ENCODE measurements at places on chromosomes 12 and 14.
A peak's percentile ranks its signal among the peaks of the same experiment; 100 is the strongest.

DNA sequence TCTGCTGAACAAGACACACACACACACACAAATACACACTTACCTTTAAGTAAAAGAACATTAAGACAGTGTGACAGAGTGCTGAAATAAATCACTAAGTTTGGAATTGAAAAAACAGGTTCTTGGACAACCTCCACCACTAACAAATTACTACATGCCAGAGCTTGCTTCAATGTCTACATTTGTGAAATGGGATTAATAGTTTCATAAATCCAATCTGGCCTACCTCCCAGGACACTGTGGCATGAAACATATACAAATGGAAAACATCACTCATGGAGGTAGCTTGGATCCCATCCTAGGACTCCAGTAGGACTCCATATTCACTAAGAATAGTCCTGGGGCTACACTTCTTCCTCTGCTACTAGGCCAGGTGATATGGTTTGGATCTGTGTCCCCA is 8.2 kb upstream of the CCDC60 start:
- no peak for DNase-seq

DNA sequence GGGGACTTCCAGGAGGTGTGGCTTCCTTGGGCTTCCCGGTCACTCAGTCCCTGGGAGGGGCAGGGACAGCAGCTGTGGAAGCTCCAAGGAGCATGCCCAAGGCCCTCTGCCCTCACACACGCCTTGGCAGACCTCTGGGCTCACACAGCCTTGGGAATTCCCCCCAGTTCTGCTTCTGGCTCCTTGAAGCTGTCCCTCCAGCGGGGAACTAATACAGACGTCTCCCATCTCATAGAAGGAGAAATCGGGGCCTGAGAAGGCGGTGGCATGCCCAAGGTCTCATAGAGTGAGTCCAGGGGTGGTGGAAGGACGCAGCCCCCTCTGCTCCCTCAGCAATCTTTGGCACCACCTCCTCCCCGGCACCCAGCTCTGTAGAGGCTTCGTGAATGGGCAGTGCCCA is 15.7 kb upstream of the TMEM119 start:
- DNase-seq, result no peak

GRCh38 chr12:22286569-22286968 is 47.9 kb downstream of the ST8SIA1 start:
- DNase-seq, result no peak

GRCh38 chr14:49934646-49935045 is 41.8 kb downstream of the ARF6 start:
- DNase-seq, result no peak

GRCh38 chr14:72464226-72464625 is 429.7 kb downstream of the DPF3 start:
- no peak for DNase-seq

DNA sequence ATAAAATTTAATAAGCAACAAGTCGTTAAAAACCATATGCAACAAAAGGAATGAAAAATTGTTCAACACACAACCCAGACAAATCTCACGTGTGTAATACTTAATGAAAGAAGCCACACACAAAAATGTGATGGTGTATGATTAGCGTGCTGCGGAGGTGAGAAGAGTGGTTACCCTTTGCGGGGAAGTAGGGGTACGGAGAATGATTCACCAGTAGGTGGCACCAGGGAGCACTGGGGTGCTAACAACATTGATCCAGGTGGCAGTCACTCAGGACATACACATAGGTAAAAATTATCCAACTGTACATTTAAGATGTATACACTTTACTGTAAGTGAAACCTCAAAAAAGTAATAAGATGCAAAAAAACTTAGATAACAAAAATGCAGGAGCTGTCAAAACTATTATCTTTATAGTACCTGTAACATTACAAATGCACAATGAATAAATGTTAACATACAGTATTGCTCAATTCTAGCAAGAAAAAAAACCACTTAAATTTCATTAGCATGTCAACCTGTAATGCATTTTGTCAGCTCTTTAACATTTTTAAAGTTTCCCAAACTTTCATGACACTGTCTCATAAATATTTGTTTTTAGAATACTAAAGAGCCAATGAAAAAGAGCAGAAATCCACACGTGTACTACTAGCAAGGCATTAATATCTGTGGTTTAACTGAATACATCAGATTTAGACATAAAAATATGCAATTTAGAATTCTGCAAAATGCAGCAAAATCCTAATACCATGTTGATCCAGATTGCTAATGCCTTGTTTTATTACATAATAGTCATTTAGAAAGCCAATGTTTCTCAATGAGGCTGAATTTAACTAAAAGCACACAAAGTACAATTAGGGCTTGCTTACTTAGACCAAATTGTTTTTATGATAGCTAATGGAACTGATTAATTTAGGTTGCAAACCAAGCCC is 46.7 kb downstream of the TMCC3 start:
- no peak for DNase-seq

- DNase-seq, result no peak
Observed at GRCh38 chr14:64474041-64474440, 8.7 kb downstream of the AKAP5 start.

DNA sequence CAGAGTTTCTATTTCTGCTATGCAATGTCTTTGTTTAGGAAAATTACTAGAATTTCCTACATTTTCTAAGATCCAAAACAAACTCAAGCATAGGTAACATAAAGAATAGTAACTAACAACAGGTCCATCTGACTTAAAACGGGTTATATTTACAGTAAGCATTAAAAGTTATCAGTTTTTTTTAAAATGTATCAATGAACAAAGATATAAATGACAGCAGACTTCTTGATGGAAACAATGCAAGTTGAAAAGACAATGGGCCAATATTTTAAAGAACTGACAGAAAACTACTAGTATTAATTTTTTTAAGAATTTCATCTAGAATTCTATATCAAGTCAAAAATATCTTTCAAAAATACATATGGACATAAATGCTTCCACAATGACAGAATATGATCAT is 367.1 kb upstream of the MGAT4C start:
- no peak for DNase-seq

DNA sequence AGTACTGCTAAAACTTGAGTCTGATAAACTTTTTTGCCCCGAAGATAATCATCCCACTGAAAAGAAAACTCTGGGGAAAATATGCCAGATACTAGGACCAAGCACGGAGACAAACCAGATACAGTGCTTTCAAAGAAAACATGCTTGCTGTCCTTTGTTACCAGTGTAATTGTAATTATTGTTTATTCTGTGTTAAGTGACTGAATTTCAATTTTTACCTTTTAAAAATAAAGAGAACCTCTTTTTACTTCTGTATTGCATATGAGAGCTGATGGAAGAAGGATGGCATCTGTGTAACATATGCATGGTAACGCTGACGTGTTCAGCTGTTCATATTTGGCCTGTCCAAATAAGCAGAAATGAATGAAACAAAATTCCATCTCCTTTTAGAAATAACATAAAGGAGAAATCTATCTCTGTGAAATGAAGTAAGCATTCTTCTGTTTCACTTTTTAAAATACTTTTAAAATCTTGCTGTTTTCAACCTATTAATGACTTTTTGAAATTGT is 22.5 kb downstream of the SLC35E3 start:
- DNase-seq, result no peak

DNA sequence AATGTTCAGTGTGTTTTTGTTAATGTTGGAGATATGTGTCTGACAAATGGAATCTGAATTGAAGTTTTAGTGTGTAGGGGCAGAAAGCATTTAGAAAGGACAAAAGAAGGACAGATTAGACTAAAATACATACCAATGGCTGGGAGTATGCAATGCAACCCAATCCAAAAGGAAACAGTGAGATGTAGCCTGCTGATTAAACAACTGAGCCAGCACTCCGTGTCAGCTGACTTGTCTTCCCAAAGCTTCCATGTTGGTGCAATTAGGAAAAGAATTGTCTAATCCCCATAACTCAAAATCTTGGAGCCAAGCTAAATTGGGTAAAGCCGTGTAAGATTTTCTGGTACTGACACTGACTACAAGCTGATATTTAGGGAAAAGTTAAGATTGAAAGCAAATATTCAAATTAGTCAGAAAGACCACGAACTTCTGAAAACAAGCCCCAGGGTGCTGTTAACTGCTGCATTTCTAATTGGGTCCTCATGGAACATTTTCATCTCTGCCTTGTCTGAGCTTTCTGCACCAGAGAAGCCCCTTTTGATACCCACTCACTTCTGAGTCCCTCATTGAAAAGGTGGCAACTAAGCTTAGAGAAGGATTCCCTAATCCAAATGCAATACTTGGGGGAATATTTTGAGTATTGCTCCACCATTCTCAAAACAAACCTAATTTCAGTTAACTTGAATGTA is 109.1 kb downstream of the DAD1 start:
- DNase-seq, result no peak

DNA sequence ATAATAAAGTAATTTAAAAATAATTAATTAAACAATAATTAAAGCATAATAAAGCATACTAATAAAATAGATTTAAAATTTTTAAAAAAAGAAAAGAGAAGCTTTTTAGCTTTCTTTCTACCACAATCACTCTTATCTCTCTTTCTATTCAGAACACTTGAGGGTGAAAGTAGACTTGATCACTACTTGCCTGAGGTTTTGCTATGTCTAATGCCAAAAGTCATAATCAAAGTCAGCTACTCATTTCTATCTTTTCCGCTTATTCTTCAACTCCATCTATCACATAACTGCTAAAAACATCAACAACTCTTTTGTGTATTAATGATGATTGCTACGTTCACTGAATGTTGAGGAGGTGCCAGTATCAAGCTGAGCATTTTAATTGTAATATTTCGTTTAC is 202.0 kb upstream of the KRR1 start:
- DNase-seq, result no peak

DNA sequence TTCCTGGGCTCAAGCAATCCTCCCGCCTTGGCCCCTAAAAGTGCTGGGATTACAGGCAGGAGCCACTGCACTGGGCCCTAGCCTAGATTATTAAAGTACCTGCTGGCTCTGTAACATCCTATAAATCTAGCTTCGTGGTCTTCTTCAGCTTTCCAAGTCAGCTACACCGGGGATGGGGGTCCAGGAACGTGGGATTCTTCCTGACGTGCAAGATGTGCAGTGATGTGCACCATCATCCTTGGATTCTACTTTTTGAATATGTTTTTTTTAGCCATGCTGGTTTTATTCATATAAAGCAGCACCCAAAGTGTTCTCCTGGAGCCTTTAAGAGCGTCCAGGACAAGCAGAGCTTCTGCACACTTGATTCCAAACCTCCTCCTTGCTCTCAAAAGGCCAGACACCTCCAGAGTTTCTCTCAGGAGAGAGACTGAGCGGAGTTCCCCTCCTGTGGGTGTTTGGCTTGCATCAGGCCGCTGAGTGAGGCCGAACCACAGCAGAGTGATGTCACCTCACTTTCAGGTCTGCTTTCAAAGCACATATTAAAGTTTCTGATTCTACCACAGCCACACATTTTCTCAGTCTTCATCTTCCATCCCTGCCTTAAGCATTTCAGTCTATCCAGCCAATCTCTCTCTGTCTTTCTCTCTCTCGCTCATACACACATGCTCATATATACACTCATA is 33.4 kb downstream of the VCPKMT start:
- DNase-seq, result peak; percentile 44

- DNase-seq, result no peak
Observed at GRCh38 chr12:126772171-126772864, 1494.7 kb upstream of the TMEM132C start.

GRCh38 chr12:64797156-64797555 is 27.3 kb upstream of the TBC1D30 start:
- no peak for DNase-seq

- no peak for DNase-seq
Observed at GRCh38 chr12:70449753-70450341, 83.8 kb downstream of the KCNMB4 start.

DNA sequence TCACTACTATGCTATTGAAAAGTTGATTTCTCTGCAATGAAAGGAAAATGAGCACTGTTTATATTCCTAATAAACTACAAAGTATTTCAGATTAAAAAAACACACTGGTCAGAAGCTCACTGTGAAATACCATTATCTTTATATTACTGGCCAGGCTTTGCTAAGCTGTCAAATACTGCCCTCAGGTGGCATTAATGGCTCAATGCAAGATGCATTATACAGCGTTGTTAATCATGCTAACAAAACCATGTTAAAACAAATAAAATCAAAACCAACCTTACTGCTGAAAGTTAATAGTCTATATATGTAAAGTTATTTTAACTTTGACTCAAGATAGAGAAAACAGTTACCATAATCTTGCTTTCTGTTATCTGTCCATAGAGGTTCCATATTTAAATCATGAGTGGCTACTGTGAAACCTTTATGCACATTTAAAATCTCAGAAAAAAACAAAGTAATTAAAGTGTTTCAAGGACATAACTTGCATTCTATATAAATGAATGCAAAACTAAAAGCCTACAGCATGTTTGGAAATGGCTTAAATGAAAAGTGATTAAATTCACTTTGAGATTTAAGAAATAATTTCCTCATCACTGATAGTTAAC is 121.7 kb downstream of the RALGAPA1 start:
- DNase-seq, result no peak

DNA sequence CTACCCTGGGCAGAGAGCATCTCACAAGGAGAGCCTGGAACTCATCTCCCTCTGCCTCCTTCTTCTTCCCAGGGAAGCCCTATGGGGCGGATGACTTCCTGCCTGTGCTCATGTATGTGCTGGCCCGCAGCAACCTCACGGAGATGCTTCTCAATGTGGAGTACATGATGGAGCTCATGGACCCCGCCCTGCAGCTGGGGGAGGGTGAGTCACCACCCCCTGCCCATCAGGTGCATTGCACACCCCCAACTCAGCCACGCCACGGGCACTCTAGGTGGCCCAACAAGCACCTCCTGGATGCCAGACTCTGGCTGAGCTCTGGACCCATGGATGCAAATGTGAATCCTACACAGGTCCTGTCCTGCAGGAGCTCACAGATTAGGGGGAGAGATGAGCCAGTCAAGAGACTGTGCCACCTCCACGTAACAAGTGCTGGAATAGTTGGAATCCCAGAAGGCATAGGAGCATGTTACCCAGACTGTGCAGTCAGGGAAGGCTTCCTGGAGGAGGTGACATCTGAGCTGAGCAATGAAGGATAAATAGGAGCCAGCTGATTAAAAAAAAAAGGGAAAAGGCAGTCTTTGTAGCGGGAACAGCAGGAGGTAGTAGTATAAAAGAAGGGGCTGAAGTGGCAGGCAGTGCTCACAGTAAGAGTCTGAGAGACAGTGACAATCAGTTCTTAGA is 71.9 kb downstream of the LGMN start:
- no peak for DNase-seq

GRCh38 chr14:51922624-51923023 is 62.2 kb downstream of the GNG2 start:
- DNase-seq, result no peak

GRCh38 chr14:21003788-21004346 is 4.8 kb downstream of the SLC39A2 start:
- DNase-seq, result no peak

- no peak for DNase-seq
Observed at GRCh38 chr12:121568971-121569751, 11.7 kb downstream of the KDM2B start.

DNA sequence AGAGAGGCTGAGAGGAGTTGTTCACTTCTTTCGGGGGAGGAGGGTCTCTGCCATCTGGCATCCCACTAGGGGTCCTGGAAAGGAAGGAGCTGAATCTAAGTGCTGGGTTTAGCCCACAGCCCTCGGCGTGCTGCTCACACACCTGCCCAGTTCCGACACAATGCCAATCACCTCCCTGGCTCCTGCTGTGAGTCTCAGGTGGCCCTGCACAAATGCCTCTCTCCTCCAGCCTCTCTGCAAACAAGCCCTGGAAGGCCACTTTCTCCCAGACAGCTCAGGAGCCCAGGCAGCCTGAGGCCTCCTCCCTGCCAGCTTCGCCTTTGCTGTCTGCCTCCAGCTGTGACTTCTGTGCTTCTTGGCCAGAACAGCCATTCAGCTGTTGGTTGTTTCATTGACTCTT is 51.2 kb downstream of the SMIM41 start:
- no peak for DNase-seq

GRCh38 chr14:71332476-71332875 is 425.2 kb downstream of the PCNX1 start:
- no peak for DNase-seq

Data from activated naive CD4-positive, alpha-beta T cell (primary cell).